Naive thymus-derived CD4-positive, alpha-beta T cell (primary cell): ENCODE measurements at places on chromosomes 2 and 18.

DNA sequence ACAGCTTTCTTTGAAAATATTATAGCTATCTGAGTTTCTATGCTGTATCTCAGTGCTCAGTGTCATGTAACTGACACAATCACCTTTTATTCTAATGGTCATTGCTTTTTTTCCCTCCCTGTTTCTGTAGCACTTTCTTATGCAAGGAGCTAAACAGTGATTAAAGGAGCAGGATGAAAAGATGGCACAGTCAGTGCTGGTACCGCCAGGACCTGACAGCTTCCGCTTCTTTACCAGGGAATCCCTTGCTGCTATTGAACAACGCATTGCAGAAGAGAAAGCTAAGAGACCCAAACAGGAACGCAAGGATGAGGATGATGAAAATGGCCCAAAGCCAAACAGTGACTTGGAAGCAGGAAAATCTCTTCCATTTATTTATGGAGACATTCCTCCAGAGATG lies 56.4 kb downstream of the SCN2A start:
- no peak for DNase-seq

DNA sequence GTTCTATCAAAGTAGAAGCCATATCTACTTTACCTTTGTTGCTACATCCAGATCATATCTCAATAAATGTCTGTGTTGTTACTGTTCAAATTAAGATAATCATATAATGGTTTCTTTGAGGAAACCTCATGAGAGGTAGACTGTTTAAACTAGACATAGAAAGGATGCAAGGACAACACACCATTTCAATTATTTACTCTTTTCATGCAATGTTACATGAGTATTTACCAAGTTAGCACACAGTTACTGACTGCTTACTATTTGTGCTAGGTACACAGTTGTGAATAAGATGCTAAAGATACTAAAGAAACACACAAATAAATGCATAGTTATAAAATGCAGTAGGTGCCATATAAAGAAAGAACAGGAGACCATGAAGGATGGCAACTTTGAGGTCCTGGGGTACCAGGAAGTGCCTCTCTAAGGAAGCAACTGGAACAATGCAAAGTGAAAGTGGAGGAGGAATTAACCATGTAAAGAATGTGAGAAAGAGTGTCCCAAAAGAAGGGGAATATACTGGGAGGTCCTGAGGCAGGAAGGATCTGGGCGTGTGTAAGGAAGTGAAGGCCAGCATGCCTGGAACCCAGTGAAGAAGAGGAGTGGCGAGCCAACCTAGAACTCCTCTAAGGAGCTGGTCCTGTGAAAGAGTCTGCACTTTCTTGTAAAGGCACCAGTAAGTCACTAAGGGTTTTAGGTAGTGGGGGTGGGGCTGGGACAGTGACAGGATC lies 39.4 kb downstream of the RBMS1 start:
- no peak for DNase-seq

DNA sequence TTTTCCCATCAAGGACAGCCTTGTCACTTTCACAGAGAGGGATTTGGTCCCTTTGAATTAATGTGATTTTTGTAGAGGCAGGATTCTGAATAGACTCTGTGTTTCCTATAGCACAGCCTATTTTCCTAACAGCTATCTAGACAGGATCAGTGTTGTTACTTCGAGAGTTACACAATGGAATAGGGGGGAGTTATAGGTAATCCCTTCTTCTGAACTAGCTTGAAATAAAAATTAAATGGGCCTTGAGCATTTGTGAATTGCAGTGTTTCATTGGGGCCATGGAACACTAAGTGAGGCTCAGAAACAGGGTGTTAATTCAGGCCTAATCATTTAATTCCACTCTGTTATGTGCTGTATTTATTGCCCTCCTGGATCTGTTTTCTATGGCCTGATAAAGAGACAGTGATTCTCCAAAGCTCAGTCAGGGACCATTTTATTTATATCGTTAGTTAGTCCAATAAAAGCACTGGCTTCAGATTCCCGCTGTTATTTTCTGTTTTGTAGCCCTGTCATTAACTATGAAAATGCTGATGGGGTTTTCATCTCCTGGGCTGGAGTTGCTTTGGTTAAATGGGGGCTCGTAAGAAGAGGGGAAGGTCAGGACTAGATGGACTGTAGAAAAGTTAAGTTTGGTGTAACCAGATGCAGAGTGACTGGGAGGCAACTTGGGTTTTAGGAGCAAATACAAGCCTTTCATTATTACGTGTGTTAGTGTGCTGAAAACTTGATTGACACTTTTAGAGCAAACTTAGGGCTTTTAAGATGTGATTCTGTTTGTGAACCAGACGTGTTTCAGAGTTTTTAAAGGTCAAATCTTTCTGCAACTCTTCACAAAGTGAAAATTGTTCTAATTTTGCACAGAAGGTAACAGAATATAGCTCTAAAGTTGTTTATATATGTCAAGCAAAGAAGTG lies 461.0 kb upstream of the HNRNPA3 start:
- no peak for DNase-seq

DNA sequence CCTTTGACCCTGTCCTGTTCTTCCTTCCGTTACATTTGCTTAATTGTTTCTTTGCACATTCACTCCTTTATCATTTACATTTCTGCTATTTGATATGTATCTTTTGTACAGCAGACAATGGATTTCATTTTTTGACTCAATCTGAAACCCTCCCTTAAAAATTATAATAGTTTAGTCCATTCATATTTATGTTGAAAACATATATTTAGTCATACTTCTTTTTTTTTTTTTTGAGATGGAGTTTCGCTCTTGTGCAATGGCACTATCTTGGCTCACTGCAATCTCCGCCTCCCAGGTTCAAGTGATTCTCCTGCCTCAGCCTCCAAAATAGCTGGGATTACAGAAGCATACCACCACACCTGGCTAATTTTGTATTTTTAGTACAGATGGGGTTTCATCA lies 95.3 kb upstream of the TGFA start:
- DNase-seq = no peak

GRCh38 chr2:96934182-96934495 lies 52.2 kb downstream of the FAM178B start:
- DNase-seq = no peak

- no peak for DNase-seq
These were observed 347.6 kb downstream of the CTNNA2 start for GRCh38 chr2:79860228-79861058.

GRCh38 chr18:48605408-48605845 lies 66.6 kb downstream of the CTIF start:
- DNase-seq = no peak

DNA sequence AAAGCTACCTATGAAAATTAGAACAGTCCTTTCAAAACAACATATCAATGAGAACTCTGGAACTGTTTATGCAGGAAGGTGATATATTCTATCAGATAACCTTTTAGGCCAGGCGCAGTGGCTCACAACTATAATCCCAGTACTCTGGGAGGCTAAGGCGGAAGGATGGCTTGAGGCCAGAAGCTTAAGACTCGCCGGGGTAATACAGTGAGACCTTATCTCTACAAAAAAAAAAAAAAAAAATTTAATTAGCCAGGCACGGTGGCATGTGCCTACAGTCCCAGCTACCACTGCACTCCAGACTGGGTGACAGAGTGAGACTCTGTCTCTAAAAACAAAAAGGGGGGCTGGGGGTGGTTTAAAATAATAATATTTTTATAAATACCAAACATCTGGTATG lies 77.9 kb downstream of the OSBPL1A start:
- DNase-seq = no peak

DNA sequence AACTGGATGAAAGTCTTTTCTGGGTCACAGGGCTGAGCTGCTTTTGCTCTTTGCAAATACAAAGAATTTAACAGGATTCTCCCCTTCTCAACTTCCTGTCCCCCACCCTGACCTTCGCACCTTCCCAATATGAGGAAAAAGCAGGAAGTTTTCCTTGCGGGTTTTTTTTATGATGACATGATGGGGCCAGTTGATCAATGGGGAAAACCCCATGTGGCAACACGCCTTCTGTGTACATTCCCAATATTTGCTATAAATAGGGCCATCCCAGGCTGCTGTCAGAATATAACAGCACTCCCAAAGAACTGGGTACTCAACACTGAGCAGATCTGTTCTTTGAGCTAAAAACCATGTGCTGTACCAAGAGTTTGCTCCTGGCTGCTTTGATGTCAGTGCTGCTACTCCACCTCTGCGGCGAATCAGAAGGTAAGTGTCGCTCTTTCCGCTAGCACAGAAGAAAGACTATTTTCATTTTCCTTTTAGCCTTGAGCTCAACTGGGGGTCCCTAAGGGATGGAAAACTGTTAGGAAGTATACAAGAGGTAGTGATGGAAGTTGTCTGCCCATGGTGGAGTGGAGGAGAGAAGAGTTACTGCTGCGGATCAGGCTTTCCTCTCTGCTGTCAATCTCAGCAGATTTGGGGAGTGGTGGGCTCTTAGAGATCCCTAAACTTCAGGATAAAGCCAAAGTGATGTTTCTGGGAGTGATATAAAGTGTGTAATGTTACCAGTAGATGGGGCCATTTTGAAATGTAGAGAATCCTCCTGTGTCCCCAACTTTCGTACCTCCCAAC lies at the start of gene CCL20:
Gene CCL20, plus strand, starts transcription at position 281 of the 792 bp plus-strand sequence. Its CDS starts 70 bp downstream, at position 351.
- DNase-seq = no peak

- no peak for DNase-seq
These were observed 686 bp downstream of the HNMT start for GRCh38 chr2:137964859-137965459.

GRCh38 chr2:217935901-217936684 lies 66.7 kb downstream of the TNS1 start:
- no peak for DNase-seq

DNA sequence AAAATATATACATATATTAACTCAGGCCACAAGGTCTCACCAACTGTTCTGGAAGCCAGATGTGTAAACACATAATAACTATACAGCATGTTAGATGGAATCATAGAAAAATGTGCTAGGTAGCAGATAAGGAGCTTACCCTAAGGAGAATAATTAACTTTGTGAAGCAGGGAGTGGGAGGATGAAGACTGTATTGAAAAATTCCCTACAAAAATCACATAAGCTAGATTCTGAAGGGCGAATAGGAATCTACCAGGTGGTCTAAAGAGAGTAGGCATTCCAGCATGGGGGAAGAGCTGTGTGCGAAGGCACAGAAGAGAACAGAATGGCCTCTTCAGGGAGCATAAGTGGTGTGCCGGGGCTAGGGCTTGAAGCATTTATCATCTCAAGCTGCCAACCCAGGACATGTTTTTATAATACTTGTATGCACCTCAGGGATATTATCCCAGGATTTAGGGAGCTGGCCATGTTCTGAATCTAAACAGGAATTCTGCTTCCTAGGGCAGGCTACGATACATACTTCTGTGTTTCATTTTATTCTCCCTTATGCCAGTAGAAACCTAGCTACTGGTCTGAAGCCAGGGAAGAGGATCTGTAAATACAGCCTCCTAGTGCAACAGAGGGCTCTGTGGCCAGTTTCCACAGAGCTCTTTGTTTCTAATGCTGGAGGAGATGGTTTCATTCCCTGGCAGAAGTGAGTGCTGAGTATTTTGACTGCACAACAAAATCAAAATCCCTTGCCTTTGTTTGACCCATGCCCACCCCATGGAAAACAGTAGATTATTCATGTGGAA lies 56.7 kb downstream of the NEMP2 start:
- DNase-seq = no peak

GRCh38 chr2:48971801-48972200 lies 182.5 kb downstream of the FSHR start:
- DNase-seq = no peak

- no peak for DNase-seq
These were observed 5.4 kb downstream of the CD302 start for GRCh38 chr2:159792599-159792998.

GRCh38 chr2:230953845-230954244 lies 28.8 kb upstream of the GPR55 start:
- DNase-seq = no peak

DNA sequence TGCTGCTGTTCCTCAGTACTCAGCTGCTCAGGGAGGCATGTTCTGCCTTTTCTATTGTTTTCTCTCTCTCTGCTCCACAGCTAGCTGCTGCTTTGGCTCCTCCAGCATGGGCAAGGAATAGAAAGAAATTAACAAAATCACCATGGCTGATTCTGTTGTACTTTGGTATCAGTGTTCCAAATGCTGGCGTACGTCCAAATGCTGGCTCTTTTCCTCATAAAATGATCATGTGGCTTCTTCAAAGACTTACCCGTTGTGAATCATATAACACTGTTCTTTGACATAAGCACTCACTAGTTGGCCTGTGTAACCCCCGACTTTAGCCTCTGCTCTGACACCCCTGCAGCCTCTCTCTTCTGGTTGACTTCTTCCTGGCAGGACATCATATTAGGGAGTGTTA lies 547.6 kb downstream of the CPS1 start:
- no peak for DNase-seq

- no peak for DNase-seq
These were observed 15.0 kb downstream of the NCKAP5 start for GRCh38 chr2:133553251-133553650.

- DNase-seq = no peak
These were observed 62.7 kb upstream of the GATA6 start for GRCh38 chr18:22106536-22107292.

- DNase-seq = no peak
These were observed 52.9 kb upstream of the TMEM200C start for GRCh38 chr18:5948237-5948636.

GRCh38 chr2:126381091-126381490 lies 274.9 kb upstream of the GYPC start:
- no peak for DNase-seq

DNA sequence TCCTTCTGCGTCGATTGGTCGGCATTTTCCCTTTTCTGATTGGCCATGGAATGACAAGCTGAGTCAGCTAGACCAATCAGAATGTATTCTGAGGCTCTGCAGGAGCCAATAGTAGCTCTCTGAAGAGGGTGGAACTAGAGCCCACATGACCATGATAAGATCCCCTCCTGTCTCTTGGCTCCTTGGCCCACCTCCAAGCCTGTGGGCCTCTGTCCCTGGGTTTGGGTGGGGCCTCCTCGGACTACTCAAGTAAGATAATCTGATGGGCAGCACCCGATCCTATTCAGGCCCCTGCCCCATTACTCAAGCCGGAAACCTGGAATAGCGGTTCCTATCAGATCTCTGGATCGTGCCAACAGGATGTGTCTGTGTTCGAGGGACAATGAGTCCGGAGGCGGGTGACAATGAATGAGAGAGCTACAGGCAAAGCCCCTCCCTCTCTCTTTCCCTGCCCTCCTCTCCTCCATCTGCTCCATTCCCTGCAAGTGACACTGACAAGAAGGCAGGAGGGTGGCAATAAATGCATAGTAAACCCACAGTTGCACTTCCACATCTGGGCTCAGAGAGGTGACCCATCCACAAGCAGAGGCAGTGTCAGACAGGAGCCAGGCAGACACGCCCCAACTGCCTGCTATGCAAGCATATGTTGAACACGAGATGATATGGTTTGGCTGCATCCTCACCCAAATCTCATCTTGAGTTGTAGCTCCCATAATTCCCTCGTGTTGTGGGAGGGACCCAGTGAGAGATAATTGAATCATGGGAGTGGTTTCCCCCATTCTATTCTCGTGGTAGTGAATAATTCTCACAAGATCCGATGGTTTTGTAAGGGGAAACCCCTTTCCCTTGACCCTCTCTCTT lies 114.7 kb downstream of the TNS1 start:
- DNase-seq = no peak

DNA sequence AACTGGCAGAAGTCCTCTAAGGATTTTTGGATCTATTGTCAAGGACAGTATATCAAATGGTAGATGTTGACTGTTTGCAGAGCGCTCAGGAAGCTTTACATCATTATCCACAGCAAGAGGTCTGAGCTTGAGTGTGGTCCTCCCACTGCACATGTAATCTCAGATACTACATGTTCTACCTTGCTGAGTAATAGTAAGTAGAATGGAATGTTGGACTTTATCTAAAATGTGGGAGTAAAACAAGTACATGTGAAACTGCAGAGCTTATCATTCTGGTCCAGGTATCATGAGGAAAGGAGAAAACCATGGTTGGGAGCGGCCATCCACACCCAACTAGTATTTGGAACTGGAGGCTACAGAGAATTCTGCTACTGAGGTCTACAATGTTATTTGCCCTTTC lies 19.3 kb upstream of the CD28 start:
- DNase-seq = no peak

- no peak for DNase-seq
These were observed 215.3 kb upstream of the APCDD1 start for GRCh38 chr18:10239103-10239502.
